ENCODE measurements at places on chromosomes 7 and 10.

- DNase-seq, result no peak
These were observed 72.1 kb downstream of the ARMC3 start for GRCh38 chr10:22999942-23000341.

GRCh38 chr10:119233821-119234220 lies 26.4 kb downstream of the GRK5 start:
- DNase-seq, result no peak

GRCh38 chr10:69740126-69740525 lies 61.6 kb upstream of the COL13A1 start:
- DNase-seq, result no peak

DNA sequence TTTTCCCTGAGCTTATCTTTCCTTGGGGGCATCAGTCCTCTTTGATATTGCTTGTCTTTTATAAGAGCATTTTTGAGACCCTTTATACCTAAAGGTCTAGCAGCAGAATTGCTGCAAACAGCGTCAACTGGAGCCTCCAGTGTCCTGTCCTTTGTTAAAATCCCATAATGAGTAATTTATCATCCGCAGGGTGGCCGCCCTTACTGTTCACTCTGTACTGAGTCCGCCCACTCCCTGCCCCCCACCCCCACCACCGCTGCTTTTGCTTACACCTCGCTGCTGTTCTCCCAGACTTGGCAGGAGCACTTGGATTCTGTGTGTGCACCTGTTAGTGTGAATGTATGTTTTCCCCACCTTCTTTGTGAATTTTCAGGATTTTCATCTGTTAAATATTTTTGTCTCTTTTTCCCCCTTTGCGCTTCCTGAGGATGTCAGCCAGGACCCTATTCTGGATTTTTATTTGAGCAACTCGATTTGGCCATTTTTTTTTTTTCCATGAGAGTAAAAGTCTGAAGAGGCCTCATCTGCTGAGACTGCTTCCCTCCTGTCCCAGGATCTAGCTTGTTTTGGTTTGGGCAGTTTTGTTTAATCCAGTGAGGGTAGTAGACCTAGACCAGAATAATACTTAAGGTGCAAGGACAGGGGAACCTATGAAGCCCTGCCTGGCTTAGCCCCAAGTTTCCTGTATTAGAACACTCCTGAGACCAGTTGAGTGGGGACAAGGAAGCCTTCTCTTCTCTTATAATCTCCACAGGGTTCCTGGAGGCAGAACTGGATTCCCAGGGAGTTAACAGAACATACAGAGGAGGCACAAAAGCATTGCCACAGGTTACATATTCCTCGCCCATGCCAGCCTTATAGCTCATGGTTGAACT lies 8.2 kb downstream of the AGFG2 start:
- no peak for DNase-seq

GRCh38 chr7:38740041-38740440 lies 108.9 kb upstream of the AMPH start:
- DNase-seq, result no peak

DNA sequence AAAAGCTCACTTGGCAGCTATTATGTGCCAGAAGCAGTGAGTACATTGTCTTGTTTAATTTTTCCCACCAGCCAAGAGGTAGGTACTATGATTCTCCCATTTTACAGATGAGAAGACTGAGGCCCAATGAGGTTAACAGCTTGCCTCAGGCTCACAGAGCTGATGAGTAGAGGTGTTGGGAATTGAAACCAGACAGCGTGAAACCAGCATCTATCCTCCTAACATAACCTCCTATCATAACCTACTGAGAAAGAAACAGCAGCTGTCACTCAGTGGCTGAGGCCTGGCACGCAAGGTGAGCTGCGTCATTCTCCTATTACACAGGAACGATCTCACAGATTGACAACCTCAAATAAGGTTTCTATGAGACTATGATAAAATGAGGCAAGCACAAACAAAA lies 6.2 kb downstream of the PYROXD2 start:
- no peak for DNase-seq

DNA sequence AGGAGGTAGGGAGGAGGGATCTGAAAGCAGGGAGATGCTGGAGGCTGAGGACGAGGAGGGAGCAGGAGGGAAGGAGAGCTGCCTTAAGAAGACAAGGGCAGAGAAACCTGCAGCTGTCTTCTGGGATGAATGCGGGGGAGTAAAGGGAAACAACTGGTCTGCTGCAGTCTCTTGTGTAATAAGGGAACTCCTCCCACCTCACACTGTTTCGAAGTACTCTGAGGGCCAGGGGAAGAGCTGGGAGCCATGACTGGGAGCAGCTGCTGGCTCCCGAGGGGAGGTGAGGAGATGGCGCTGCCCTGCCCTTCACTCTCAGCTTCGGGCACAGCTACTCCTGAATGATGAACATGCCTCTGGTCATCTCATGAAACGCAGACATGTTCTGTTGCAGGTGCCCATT lies 65.1 kb downstream of the CLEC2L start:
- no peak for DNase-seq

- no peak for DNase-seq
These were observed 6.4 kb downstream of the CDCA7L start for GRCh38 chr7:21939136-21939857.

DNA sequence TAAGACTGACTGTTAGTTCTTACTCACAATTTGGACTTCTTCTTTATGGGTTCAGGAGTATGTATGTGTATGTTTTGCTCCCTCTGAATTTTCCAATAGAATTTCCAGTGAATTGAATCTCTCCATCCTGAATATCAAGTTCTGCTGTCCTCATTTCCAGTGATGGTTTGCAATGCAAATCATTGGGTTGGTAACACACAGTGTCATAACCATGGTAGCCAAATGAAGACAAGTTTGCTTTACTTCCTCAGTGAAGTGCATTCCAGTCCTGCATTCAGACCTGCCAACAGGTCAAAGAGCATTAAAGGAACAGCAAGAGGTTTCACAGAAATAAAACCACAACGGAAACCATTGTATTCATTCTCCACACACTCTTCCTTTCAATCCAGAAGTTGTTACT lies 15.2 kb downstream of the ITPRID1 start:
- DNase-seq, result no peak

DNA sequence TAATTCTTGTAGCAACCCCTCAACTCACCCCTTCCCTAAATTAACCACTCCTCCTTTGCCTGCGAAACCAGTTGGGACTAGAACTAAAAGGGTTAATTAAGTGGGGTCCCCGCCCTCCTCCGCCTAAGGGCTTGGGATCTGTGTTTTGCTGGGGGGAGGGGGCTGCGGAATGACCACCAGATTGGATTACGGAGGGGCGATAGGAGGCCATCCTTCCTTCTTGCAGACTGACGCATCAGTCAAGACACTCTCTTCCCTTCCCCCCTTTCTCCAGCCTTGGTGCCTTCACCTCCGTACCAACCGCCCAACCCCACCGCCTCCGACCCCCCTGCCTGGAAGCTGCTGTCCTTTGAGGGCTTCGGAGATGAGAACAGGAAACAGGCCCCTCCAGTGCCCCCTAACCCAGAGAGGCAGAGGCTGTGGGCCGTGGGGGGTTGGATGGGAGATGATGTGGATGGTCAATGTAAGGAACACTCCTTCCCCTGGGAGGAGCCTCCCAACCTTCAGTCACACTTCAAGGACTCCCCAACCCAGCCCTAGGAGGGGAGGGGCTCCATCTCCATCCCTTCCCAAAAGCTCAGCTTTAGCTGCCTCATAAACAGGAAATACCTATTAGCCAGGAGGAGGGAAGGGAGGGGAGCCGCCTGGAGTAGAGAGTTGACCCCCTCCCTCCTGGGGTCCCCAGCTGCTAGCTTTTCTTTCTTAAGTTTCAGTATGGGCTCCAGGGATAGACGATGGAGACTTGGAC lies 997 bp upstream of the LDB1 start:
- no peak for DNase-seq

DNA sequence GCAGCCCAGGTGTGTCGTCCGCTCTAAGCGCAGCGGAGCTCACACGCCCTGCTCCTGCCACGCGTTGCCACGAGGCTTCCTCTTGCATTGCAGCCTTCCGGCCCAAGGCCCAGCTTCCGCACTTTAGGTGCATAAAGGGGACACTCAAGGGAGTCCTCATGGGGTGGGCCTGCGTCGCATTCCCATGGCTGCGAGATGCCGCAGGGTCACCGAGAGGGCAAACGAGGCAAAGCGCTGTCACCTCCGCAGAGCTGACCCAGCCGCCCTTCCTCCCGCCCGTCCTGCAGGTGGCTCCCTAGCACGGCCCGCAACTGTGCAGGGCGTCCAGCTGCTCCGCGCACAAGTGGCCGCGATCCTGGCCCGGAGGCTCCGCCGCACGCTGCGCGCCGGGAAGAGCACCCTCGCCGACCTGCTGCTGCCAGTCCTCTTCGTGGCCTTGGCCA lies 283.5 kb downstream of the ABCA13 start:
- DNase-seq, result no peak

GRCh38 chr10:126315494-126316177 lies 72.6 kb downstream of the ADAM12 start:
- no peak for DNase-seq

- DNase-seq, result no peak
These were observed 27.0 kb downstream of the ZNF438 start for GRCh38 chr10:31004611-31005193.

- no peak for DNase-seq
These were observed 3.7 kb upstream of the ATOH7 start for GRCh38 chr10:68235581-68235980.

DNA sequence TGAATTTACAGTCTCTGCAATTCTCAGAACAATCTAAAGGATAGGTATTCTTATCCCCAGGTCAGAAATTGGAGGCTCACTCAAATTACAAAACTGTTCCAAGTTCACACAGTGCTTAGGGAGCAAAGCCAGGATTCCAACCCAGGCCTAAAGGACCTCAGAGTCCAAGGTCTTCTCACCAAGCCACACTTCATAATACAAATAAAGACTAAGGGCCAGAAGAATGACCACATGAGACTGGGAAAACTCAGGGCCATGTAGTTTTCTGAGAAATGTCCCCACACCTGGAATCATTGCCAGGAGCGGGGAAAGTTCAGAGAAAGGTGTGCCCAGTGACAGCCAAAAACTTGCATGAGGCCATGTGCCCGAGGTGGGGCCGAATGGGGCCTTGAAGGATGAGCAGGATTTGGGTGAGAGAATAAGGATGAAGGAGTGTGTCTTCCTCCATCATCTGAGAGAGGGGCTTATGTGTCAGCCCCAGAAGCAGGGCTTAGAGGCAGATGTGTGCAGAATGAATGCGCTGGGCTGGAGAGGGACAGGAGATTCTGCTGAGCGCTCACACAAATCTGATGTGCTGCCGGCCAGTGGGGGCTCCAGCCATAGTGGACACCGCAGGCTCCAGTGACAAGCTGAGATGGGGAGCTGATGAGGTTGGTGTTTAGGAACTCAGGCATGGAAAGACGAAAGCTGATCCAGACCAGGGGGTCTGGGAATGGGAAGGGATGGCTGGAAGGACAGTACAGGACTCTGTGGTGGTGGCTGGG lies 35.9 kb downstream of the BLNK start:
- no peak for DNase-seq

- DNase-seq, result no peak
These were observed 218.3 kb downstream of the AHR start for GRCh38 chr7:17516771-17517170.

DNA sequence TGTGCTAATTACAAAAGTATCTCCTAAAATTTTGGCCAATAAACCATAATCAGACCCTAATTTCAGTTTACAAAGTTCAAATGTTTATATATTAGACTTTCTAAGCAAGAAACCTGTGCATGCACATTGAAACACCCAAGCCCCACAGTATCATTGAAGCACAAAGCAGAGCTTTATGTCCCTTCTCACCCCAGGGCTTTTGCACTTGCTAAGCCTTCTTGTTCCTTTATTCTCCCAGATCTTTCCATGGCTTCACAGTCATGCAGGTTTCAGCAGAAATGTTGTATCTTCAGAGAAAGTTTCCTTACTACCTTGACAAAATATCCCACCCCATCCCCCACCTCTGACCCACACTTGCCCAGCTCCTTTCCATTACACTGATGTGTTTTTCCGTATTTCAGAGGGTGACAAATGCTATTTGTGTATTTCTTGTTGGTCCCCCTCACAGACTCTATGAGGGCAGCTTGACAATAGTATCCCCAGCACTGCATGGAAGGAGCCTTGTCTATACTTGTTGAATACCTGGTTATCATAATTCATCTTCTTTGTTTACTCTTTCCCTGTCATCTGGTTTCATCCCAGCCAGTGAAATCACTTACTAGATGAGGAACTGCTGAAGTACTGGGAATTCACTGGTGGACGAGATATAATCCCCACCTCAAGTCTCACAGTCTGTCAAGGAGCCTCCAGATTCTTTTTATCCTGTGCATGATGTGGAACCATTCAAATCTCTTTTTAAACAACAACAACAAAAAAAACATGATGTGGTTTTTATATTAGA lies 24.0 kb upstream of the PCGF5 start:
- DNase-seq, result no peak

DNA sequence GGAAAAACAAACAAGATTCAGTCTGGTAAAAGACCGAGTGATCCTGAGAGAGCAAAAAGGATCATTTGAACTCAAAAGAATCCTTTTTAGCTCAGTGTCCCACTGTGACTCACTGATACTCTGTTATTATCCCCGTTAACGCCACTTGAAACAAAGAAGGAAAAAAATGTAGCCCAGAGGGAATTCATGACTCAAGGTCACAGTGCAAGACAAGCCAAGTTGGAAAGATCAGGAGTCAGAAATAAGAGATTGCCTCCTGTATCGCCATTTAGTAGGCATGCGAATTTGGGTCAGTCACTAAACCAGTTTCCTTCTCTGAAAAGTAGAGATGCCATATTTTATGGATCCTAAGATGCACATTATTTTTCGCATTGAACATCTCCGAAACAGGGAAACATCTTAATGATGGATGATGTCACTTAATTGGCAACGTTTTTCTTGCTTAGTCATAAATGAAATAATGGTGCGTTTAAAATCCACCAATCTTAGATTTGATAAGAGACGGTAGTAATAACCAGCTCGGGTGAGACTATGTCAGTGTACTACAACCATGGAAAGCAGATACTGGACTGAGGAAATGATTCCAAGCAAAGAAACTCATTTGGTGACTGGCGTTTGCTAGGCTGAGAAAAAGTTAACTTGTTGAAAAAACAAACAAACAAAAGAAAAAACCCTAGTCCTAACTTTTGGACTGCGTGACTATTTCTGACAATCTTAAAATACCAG lies 502.0 kb upstream of the CELF2 start:
- no peak for DNase-seq

- DNase-seq, result no peak
These were observed 19.2 kb downstream of the ABCB4 start for GRCh38 chr7:87456247-87456646.

DNA sequence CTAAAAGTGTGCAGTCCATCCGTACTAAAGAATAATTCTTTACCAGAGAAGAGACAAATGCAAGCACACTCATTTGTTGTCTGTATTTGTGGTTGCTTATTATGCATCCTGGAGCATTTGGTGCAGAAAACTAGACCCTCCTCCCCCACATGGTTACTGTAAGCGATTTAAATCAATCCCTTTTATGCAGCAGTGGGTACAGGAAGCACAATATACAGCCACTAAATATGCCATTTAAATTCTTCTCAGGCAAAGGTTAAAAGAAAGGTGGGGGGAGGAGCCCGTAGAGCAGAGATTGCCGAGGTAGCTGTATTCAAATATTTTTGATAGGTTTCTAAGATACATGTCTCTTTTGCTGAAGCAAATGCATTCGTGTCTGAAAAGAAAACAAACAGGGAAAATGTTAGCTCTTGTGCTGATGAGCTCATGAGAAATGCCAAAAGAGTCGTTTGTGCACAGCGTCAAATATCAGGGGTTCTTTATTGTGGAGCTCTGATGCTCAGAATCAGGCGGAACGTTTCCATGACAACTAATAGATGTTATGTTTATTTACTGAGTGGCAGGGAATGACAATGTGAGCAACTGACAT lies 131.3 kb upstream of the NPVF start:
- DNase-seq, result no peak

GRCh38 chr7:86939197-86939814 lies 120.1 kb downstream of the ELAPOR2 start:
- DNase-seq, result peak; percentile 18

GRCh38 chr7:25863729-25864110 lies 288.3 kb upstream of the NFE2L3 start:
- no peak for DNase-seq

Data from activated T-cell treated with anti-CD3 and anti-CD28 coated beads for 1 hour (primary cell).